ENCODE measurements at places on chromosomes 16 and 17.

GRCh38 chr17:57708410-57708809 lies 36.7 kb downstream of the CCDC182 start:
- no peak for DNase-seq

DNA sequence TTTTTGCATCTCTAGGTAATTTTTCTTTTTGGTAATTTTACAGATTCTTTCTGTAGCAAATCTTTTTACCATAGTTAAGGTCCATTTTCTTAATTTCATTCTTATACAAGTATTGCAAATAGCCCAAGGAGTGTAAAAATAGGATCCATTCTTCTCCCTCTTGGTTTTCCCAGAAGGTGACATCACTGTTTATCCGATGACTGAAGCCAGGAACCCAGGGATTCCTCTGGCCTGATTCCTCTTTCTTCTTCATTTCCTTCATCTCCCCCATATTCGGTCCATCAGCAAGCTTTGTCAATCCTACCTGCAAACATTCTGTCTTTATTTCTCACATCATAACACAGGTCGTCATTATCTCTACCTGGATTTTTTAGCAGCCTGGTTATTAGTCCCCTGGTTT lies 5.3 kb downstream of the RBBP6 start:
- DNase-seq: no peak

DNA sequence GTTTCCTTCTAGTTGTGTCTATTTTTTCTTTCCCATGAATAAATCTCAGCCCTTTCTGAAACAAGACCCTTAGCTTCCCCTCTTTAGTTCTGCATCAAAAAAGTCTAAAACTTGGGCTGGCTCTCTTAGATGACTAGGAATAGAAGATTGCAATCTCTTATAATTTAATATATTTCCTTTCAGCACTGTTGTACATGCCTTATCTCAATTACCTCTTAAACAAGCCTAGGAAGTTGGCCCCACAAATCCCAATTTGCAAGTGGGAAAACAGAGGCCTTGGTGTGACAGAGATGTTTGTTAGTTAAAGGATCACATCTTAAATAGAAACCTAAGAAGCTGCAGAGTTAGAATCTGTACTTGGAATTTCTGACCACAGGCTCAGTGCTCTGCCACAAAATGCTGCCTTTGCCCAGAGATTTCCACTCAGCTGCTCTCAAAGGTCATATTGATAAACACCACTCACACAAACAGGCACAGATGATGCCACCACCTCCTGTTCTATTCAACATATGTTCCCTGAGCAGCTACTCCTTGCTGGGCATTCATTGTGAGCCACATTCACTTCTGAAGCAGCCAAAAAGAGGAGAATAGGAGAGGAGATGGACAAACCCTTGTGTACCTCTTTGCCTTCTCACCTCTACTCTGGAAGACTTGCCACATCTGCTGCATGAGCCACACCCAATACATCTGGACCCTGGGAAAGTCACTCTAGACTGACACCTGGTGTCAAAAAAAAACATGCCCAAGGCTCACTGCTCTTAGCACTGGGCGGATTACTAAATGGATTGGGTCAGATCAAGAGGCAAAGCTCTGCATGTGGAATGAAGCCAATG lies 5.5 kb downstream of the CCDC182 start:
- DNase-seq: no peak

GRCh38 chr17:46841561-46842379 lies 9.6 kb upstream of the WNT9B start:
- DNase-seq: no peak

DNA sequence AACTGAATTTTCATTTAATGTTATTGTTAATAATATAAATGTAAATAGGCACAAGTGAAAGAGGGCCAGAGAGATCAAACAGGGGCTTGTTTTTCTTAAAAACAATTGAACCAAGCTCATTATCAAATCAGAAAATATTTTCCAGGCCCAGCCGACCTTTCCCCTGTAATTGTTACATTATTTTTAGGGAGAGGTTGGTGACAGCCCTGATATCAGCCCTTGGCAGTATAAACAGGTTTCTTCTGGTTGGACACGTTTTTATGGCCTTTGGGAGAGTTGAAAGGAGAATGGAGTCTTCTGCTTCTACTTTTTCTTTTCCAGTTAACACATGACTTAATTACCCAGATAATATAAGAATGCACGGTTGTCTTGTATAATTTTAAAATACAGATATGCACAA lies 40.0 kb upstream of the COQ7 start:
- DNase-seq: no peak

All from CD4-positive, alpha-beta T cell treated with Interleukin-4 for 1 hour (primary cell).